ENCODE measurements at places on chromosomes 16 and 17. TPM values are rescaled to one million over a fixed set of nuclear protein-coding genes. Genes with fewer than 3 reads are reported as not detected.

Gene GLP2R
- 2.0 TPM for total RNA-seq

Gene KCNH6
- not detected for total RNA-seq

Gene GPRC5B
- total RNA-seq: 0.76 TPM

DNA sequence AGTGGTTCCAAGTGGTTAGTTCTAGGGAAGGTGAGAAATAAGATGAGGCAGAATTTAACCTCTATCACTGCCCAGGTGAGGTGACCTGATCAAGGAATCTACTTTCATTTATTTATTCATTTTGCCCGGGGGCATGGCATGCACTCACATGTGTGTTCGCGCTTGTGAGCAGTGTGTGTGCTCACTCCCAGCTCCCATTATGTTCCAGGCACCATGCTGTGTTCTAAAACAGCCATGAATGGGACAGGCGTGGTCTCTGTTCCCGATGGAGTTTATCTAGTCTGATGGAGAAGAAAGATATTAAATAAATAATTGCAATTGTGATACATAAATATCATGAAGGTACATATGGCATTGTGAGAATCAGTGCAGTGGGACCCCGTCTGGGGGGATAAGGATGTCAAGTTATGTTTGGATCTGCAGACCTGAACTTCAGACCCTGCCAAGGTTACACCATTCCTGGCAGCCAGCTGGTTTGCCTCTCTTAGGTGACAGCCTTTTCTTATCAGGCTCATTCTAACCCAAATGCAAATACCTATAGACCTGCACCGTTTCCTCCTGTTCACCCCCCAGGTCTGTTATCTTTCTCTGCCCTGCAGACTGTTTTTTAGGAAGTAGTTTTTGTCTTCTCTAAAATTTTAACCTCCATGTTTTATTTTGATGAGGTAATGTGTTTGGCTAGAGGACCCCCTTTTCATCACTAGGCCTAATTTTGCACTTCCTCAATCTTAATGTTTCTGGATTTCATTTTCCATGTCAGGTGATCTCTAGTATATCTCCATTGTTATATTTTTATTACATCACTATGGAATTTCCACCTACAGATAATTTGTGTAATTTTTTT is 11.8 kb downstream of the CYB5B start:
- DNase-seq: no peak

DNA sequence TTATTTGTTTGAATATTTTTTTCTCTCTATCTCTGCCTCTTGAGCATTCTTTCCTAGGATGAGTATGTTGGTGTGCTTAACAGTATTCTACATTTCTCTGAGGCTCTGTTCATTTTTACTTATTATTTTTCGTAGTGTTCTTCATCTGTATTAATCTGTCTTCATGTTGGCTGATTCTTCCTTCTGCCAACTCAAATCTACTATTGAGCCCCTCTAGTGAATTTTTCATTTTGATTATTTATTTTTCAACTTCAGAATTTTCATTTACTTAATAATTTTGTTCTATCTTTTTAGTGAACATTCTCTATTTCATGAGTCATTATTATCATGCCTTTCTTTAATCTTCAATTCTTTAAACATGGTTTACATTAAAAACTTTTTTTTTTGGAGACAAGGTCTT is 3.2 kb upstream of the ST6GALNAC1 start:
- DNase-seq: no peak

DNA sequence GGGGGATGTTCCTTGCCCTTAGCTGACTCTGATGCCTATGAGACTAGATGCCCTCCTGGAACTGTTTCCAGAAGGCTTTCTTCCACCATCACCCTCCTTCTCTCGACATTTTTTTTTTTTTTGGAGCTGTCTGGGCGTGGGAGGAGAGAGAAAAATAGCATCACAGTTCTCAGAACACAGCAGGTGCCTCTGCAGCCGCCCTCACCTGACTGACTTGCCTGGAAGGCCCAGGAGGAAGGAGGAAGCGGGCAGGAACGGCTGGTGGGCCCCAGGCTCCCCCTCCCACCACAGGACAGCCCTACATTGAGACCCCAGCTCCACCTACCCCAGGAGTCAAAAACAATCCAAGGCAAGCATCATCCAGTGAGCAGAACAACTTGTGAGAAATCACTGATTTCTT is 20.3 kb upstream of the CACNG5 start:
- no peak for DNase-seq

Measured in osteocyte (in vitro differentiated cells).